ENCODE measurements at places on chromosomes 5 and 9.
A peak's percentile ranks its signal among the peaks of the same experiment; 100 is the strongest.

DNA sequence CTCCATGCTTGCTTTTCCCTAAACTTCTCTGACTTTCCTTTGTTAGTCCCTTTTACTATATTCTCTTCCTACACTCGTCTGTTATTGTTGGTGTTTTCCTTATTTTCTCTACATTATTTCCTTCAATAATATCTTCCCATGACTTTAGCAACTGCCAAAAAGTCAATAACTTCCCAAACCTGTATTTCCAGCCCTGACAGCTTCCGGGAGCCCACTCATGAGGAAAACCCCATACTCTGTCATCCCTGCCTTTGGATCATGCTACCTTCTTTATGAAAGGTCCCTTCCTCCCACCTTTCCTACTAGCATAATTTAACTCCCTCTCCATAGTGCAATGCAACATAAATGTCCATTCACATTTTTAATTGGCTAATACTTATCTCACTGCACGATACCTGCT lies 144.0 kb upstream of the CDH6 start:
- DNase-seq = no peak

DNA sequence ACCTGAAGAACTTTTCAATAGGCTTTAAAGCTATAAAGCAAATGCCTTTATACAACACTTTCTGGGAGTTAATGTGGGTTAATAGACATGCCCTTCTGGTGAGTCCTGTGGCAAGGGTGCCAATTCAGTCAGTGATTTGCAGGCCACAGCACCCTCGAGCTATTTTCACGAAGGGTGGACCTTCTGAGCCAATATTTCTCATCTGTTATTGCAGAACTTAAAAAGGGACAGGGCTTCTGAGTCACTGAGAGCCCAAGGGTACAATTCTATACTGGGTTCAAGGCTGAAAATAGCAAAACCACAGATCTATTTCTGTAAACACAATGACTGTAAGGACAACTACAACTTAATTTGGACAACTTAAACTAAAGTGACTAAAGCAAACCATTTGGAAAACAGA lies 92.8 kb downstream of the GABRG2 start:
- DNase-seq = no peak

- no peak for DNase-seq
These were observed 307.3 kb upstream of the KCNN2 start for GRCh38 chr5:114054594-114054993.

DNA sequence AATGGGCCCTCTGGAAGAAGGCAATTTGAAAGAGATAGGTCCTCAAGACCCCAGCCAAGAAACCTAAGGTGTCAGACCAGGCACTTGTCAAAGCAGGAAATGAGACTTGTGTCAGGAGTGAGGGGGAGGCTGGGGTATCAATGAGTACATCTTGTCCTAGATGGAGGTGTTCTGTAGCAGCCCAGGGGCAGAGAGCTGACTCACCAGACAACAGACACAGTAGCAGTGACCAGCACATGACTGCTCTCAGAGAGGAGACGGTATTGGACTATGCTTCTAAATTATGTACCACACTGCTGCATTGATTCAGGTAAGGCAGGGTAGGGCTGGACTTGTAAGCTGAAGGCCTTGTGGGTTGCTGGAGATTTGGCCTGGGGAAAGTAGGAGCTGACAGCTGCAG lies 551.2 kb upstream of the KLF4 start:
- DNase-seq = peak; percentile 89

- no peak for DNase-seq
These were observed 105.9 kb downstream of the HOMER1 start for GRCh38 chr5:79408028-79408427.

DNA sequence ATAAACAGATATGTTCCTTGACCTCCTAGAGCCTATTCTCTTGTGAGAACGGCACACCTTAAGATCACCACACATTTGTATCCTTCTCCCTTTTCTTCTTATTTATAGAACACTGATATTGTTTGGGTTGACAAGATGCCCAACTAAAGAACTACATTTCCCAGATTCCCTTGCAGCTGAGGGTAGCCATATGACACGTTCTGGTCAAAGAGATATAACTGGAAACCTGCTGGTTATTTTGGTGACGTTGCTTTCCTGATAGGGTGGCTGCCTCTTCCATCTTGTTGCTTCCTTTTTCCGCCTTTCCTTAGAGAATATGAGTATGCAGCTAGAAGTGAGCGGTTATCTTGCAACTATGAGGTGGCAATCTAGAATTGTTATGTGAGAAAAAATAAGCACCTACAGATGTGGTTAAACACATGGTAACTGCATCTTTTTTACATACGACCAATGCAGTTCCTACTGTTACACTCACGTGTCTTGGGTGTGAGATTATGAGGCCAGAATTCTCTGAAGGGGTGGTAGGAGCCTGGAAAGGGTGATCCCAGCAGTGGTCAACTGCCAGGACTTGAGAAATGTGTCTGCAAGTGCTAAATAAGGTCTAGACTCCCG lies 72.9 kb downstream of the SEC61B start:
- no peak for DNase-seq
